Activated T-cell treated with anti-CD3 and anti-CD28 coated beads for 4 hours (primary cell): ENCODE measurements at places on chromosomes 2 and 18.
A peak's percentile ranks its signal among the peaks of the same experiment; 100 is the strongest.

- no peak for DNase-seq
Measured at GRCh38 chr2:238554468-238555315, 128.0 kb downstream of the ASB1 start.

GRCh38 chr2:230793572-230794359 lies 71.0 kb upstream of the ITM2C start:
- DNase-seq = peak; percentile 52

GRCh38 chr2:41414486-41415230 lies 633.2 kb upstream of the PKDCC start:
- no peak for DNase-seq

DNA sequence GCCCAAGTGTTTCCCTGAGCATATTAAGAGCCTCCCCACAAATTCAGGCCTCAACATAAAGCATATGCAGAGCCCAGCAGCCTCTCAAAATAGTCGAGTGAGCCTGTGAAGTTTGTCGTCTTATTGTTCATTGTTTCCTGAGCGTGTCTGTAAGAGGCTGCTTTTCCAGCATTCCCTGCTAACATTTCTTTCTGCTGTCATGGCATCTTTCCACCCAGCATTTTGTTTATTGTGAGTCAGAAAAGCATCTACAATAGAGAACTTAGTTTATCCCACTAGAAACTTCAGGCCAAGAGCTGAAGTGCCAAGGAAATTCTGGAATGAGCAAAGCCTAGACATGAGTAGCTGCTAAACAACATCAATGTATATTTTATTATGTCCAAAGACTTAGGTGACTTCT lies 46.3 kb upstream of the STAM2 start:
- DNase-seq = no peak

DNA sequence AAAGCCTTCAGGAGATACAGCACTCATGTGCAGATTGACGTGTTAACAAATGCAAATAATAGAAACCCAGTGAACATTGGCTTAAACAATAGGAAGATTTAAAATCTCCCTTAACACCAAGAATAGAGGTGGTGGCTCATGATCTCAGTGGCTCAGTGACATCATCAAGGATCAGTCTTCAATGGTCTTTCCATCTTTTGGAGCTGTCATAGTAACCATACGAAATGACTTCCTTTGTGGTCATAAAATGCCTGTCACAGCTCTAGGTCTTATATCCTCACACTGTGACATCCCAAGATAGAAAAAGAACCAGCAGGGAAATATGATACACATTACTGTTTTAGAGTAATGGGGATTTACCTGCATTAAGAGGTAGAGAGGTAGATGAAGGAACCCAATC lies 59.6 kb upstream of the ACKR3 start:
- DNase-seq = no peak

DNA sequence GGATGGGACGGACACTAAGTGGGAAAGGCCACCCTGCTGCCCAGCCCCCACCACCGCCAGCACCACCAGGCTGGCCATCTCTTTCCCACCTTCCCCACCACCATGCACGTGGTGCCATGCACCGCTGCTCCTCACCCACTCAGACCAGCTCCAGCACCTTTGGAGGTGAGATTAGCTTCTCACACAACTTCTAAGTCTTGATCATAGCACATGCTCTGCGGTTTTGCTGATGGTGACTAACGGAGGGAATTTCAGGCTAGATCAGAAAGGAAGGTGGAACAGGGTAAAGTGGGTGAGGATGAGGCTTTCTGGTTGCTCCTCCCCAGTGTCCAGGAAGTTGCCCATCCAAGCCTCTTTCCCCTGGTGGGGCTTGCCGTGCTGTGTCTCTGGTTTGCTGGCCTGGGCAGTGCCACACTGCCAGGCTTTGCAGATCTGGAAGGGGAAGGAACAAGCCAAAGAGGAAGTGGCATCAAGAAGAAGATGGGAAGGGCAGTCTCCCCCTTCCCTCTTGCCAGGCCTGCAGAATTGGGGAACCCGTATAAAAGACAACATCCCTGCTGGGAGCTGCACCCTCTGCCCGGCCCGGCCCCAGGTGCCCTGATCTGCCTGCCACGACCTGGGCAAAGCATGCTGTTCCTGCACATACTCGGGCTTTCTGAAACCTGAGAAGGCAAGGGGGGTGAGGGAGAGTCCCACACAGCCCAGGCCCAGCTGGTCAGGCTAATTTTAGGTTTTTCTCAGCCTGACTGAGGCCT lies 44.3 kb upstream of the CAB39 start:
- no peak for DNase-seq

- no peak for DNase-seq
Measured at GRCh38 chr2:102753563-102754159, 8.2 kb upstream of the TMEM182 start.

DNA sequence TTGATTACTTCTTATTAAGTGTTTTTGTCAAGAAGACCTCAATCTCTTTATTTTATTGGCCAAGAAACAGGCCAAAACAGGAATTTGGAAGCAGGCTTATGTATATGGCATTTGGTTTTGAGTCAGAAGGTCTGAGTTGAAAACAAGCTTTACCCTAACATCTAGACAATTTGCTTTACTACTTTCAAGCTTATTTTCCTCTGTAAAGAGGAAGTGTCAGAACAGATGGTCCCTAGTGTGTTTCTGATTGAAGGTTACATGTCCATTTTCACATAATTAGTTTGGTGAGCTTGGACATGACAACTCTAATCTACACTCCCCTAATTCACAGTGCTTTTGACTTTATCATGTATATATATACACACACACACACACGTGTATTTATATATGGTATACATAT lies 19.8 kb upstream of the MAP4K4 start:
- DNase-seq = no peak

- no peak for DNase-seq
Measured at GRCh38 chr2:182954789-182955188, 83.5 kb downstream of the NCKAP1 start.

DNA sequence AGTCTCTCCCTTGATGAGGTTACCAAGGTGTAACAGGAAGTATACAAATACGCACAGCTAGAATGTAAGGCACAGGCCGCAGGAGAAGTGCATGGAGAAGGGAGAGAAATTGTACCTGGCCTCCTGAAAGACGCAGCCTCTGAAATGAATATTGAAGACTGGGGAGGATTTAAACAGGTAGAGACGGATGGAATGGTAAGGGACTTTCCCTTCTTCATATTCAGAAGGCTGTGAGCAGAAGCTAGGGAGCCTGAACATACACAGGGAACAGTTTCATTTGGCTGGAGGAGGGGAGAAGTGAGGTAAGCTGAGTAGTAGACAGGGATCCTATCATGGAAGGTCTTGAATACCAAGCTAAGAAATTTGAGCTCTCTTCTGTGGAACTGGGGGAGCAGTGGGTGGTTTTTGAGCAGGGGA lies 112.7 kb downstream of the ANKRD44 start:
- no peak for DNase-seq

DNA sequence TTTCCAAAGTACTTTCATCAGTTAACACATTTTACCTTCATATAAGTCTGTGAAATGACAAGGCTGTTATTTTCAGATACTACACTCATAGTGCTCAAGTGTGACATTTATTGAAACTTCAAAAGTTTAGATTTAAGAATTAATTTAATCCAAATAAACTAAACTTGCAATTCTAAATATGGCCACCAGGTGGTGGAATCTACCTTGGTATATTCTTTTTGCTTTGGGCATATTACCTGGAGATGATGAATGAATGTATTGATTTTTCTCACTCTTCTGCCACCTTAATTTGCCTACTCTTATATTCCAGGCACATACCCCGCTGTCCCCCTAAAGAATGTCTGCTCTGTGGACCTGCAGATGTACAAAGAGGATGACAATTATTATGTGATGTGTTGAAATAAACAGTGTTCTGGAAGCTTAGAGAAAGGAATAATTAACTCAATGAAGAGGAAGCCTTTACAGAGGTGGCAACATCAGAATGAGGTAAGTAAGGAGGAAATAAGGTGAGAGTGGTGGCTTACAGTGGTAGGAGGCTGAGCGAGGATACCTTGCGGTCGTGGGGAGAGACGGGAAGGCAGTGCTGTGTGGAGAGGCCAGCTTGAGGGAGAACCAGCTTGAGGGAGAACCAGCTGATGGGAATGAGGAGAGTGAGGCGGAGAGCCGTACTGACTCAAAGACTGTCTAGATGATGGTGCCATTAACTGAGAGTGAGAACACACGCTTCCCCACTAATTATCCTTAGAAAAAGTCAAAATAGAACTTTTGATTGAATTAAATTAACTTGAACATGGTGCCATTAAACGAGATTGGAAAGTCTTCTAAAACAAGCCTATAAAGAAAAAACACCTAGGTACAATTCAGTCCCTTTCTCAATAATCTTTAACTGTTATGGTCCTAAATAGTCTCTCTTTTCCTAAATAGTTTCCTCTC lies 179.5 kb downstream of the CELF4 start:
- no peak for DNase-seq

DNA sequence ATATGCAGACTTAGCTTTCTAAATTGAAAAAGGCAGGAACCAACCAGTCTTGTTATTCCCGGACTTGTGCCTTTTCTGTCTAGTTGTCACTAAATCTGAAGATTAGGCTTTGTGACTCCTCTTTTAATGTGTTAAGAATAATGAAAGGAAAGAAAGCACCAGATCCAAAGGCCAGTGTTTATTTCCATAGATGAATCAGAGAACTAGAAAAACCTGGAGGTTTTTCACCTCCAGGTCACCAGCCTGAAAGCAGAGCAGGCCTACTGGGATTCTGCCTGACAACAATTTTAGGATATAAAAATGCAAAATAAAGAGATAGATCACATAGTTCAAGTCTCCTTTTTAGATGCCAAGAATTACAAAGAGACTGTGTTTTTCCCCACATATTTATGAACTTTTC lies 160.4 kb downstream of the GULP1 start:
- DNase-seq = no peak

- DNase-seq = no peak
Measured at GRCh38 chr18:11009147-11009546, 140.2 kb downstream of the PIEZO2 start.

DNA sequence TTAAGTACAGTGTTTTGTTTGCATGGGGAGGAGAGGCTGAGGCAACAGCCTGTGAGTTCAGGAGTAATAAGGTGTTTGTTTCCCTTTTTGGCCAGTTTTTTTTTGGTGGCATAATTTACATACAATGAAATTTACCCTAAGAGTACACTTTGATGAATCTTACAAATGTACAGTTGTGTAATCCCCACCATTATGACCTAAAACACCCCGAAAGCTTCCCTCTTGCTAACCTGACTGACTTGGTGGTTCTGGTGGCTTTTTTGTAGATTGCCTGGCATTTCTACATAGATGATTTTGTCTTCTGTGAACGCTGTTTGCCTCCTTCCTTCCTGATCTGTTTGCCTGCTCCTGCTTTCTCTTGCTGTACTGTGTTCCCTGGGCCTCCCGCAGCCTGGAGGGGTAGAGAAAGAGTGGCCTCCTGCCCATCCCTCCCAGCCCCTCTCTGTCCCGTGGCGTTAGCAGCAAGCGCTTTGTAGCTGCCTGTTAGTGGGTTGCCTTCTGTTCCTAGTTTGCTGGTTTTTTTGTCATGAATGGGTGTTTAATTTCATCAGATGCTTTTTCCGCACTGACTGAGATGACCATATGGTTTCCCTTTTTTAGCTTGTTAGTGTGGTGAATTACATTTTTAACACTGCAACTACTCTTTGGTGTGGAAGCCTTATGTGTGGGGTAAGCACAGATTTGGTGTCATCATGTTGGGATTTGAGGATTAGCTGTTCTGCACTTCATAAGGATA lies 32.1 kb downstream of the ASAP2 start:
- DNase-seq = no peak

DNA sequence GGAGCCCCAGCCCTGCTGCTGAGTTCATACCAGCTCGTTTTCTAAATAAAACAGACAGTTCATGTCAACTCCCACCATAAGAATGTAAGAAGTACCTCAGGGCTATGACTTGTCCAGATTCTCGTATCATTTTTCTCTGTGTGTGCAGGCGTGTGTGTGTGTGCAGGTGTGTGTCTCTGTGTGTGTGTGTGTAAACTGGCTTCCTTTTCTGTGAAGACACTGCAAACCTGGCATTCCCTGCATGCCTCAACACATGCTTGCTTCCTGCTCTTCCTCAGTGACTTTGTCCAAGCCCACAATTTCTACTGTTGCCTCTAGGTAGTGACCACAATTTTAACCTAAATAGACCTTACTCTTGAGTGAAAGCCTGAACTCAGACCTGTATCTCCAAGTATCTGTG lies 879.0 kb downstream of the SLC4A3 start:
- DNase-seq = no peak

DNA sequence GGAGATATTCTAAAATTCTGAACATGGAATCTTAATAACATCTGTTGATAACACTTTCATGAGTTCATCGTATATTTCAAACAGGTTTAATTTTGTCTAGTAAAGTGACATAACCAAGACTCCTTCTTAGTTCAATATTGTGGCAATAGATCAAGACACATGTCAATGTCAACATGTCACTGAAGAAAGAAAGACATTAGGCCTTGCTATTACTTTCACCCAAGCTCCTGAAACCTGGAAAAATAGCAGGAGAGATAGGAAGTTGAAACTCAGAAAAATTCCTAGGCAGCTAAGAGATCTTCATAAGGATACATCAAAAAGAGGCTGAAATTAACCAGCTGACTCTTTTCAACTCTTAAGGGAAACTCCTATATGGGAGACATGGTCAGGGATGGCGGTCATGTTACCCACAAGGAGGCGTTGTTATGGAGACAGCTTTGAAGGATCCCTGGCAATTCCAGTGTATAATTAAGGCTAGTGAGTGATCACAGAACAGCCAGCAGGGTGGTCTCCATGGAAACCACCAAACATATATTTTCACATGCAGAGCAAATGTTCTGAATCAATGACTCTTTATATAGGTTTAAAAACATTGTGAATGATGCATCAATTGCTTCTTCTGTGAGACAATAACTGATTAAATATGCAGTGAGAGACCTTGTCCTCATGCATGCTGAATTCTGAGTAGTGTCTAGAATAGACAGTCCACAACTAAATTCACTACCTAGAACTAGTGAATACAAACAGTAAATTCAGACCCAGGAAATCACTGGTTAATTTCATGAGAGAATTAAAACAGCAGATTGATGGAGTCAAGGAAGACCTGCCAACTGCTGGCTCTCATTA lies 115.3 kb upstream of the RIOK3 start:
- no peak for DNase-seq

GRCh38 chr2:25316101-25316500 lies 25.6 kb downstream of the DNMT3A start:
- no peak for DNase-seq

- no peak for DNase-seq
Measured at GRCh38 chr2:109644571-109645275, 30.6 kb downstream of the SOWAHC start.

DNA sequence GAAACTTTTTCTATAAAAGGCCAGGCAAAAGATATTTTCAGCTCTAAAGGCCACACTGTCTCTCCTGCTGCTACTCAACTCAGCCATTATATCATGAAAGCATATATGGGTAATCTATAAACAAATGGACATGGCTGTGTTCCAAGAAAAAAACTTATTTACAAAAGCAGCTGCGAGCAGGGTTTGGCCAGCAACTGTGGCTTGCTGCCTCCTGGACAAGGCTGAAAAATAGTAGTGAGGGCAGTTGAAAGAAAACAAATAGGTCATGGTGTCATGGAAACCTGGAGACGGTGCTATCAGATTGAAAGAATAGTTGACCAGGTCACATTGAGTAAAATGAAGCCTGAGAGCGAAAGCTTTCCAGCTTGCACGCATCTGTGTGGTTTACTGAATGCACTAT lies 89.2 kb upstream of the LRATD1 start:
- no peak for DNase-seq

- no peak for DNase-seq
Measured at GRCh38 chr18:53795610-53796009, 428.9 kb downstream of the MBD2 start.
